ENCODE measurements at places on chromosomes 6 and 20.

DNA sequence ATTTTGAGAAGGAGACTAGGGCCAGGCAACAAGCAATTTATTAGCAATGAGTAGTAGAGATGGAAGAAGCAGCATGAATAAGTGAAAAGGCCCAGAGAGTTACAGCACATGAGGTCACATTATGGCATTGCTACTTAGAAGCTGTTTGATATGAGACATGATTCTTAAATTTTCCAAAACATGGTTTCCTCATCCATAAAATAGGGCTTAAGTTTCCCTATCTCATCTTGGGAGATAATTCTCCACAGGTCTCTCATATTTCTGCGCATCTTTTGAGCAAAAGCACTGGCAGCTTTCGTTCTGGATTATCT is 656.1 kb downstream of the EPHA7 start:
- no peak for DNase-seq

GRCh38 chr20:22699396-22699795 is 115.0 kb upstream of the FOXA2 start:
- no peak for DNase-seq

DNA sequence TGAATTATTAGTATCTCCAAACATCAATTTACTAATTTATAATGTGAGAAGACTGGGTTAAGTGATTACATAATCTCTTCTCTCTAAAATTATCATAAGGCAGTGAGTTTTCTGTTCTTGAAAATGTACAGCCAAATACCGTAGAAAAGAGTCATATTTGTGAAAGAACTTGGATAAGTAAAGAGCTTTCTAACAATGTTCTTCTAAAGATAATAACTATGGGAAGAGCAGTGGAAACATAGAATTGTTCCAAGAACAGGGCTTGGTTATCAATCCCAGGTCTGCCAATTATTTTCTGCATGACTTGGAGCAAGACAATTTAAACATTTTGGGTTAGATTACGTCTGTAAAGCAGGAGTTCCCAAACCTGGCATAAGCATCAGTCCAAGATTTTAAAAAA is 198.1 kb upstream of the SGK1 start:
- no peak for DNase-seq

GRCh38 chr6:101011186-101011585 is 130.1 kb upstream of the ASCC3 start:
- no peak for DNase-seq

DNA sequence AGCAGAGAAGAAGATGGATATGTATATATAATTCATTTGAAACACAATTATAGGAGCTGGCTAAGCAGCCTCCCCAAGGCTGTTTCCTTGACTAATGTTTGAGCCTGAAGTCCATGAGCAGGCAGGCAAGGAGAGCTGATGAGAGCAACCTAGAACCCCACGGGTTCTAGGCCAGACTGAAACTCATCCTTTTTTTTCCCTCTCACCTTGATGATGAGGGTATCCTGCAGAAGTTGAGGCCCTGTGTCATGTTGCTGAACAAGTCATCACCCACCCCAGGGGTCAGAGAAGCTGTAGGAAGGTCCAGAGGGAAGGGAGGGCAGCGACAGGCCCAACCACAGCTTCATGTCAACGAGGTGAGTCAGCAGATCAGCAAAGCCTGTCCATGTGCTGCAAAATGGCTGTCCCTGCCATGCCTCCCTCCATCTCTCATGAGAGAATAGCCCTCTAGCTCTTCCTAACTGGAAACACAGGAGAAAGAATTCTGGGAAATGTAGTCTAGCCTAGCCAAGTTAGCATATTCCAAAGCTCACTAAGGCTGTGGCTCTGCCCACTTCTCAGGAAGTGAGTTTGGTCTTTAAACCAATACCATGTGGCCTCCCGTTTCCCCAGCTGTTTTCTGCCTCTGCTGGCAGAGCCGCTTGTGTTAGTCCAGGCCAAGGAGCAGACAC is 91.3 kb upstream of the DTNBP1 start:
- DNase-seq, result no peak

GRCh38 chr6:107601406-107601805 is 111.5 kb downstream of the SOBP start:
- DNase-seq, result no peak

- DNase-seq, result no peak
Observed at GRCh38 chr20:34539756-34540155, 18.8 kb upstream of the MAP1LC3A start.

- DNase-seq, result no peak
Observed at GRCh38 chr6:25008707-25009392, 73.1 kb upstream of the RIPOR2 start.

- DNase-seq, result peak; percentile 79
Observed at GRCh38 chr20:50286609-50287008, 96.0 kb downstream of the CEBPB start.

DNA sequence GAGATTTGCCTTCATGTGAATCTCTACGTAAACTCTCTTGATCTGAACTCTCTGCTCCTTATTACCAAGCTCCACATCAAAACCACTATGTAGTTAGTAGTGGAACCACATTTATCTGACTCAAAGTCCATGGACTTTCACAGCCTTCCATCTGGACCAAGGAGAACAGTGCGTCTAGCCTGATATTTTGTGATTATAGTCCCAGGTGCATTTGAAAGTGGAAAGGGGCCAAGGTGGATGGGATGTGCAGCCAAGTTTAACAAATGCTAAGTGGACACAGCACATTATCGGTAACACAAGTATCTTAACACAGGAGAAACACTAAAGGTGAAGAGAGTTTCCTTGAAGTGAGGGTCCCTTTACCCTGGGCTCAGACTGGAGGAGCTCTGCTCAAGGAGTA is 281.2 kb upstream of the SGK1 start:
- no peak for DNase-seq

DNA sequence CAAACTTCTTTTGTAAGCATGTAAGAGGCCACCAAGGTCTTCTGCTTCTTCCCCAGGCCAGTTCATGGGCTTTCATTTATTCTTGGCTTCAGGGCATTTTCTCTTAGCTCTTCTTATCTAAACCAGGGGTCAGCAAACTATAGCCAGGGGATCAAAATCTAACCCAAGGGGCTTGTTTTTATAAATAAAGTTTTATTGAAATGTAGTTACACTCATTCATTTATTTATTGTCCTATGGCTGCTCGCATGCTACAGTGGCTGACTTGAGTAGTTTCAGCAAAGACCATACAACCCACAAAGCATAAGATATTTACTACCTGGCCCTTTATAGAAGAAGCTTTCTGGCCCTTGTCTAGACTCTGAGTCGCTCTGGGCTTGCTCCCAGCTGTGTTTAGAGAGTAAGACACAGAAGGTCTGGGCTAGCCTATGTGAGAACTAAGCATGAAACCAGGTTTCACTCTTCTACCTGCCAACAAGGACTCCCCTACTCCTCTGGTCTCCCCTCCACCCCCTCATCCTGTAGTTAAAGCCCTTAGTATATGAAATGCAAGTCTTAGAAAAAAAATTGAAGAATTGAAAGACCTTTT is 43.2 kb downstream of the KHDC1L start:
- DNase-seq, result no peak

GRCh38 chr6:16338577-16339264 is 100.3 kb downstream of the GMPR start:
- DNase-seq, result no peak

- no peak for DNase-seq
Observed at GRCh38 chr6:55666037-55666436, 87.0 kb upstream of the HMGCLL1 start.

DNA sequence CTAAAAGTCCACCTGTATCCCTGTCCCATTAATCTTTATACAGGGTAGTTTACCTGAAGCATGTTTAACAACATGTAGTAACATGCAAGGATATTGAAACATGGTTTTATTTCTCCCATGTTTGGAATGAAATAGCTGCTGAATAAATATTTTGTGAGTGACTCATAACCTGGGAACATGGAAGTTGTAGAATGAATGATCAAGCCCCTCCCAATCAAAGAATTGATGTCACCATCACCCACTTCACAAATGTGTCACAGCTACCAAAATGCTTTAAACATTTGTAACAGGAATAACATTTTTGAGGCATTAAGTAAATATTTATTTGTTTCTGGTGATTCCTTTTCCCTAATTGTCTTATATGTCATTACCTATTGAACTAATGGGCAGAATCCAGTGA is 58.9 kb upstream of the TNFAIP3 start:
- no peak for DNase-seq

GRCh38 chr6:128883906-128884305 is 968 bp downstream of the LAMA2 start:
- no peak for DNase-seq

DNA sequence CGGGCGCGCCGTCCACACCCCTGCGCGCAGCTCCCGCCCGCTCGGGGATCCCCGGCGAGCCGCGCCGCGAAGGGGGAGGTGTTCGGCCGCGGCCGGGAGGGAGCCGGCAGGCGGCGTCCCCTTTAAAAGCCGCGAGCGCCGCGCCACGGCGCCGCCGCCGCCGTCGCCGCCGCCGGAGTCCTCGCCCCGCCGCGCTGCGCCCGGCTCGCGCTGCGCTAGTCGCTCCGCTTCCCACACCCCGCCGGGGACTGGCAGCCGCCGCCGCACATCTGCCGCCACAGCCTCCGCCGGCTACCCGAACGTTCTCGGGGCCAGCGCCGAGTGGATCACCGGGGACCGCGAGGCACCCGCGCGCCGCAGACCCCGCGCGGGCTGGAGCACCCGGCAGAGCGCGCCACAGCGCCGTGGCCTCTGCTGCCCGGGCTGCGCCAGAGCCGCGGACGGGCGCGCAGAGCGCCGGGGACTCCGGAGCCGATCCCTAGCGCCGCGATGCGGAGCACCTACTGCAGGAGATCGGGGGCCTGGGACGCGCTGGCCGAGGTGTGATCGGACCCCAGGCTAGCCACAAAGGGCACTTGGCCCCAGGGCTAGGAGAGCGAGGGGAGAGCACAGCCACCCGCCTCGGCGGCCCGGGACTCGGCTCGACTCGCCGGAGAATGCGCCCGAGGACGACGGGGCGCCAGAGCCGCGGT is at the start of gene BMP2:
Gene BMP2, plus strand, starts transcription at position 151 of the 692 bp plus-strand sequence. CDS start 2,441 bp downstream, outside the sequence.
- DNase-seq, result peak; percentile 70

GRCh38 chr6:28988536-28989311 is 16.4 kb downstream of the ZNF311 start:
- DNase-seq, result peak; percentile 68

DNA sequence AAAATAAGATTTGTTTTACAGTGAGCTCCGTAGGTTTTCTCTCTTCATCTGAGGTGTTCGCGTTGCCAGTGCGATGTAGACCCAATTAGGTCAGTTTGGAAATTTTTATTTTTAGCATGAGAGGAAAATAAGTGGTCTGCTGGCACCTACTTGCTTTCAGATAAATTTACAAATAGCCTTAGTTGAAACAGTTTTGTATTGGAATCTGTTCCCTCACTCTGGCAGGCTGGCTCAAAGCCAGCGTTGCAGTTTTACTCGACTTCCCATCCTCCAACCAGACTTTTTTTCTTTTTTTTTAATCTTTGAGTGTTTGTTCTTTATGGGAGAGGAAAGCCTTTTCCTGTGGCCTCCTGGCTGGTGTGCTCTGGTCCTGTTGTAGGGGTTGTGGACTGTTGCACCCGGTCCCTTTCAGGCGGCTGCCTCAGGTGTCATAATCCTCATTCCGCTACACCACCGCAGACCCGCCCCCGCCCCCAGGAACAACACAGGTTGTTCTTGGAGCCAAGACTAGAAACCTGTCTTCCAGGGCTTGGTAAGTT is 46.7 kb downstream of the TIAM2 start:
- DNase-seq, result no peak

DNA sequence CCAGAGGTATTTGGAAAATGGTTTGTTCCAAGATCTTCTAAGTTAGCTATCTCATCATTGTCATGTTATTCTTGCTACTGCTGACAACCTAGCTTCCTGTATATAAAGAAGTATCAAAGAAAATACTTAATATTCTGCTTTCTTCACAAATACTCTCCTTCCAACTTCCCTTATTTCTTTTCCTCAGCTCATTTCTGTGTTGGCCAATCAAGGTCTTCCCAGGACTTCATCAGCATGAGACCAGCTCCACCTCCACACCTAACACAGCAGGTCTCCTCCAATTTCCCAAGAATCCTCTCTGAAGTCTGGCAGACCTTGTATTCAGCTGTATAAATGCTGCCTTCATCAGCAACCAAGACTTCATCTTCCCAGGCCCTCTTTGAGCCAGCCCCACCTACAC is 538.6 kb upstream of the JARID2 start:
- no peak for DNase-seq

- DNase-seq, result no peak
Observed at GRCh38 chr20:31781945-31782344, 37.2 kb upstream of the MYLK2 start.

DNA sequence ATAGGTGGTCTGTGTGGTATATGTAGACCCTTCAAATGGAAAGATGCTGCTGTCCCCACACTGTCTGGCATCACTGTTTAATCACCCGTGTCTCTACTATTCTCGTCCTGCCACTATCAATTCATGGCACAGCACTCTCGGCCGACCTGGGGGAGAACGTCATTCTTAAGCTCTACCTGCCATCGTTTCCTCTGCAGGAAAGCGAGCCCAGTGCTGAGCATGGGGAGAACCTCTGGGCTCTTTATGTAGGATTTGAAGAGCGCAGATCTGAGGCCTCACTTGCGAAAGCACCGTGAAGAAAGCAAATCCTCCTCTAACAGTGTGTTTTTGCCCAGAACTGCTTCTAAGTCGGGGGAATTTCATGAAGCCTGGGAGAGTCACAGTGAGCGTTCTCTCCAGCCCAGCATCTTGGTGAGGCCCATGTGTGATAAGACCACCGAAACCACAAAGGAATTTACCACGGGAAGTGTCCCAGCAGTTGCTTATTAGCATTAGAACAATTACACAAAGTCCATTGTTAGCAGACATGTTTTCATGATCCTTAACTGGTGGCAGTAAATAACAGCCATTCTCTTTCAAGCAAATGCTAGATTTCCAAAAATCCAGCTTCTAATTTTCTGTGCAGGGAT is 124.3 kb downstream of the SCML4 start:
- DNase-seq, result no peak

- no peak for DNase-seq
Observed at GRCh38 chr20:48632825-48633619, 194.8 kb downstream of the PREX1 start.

DNA sequence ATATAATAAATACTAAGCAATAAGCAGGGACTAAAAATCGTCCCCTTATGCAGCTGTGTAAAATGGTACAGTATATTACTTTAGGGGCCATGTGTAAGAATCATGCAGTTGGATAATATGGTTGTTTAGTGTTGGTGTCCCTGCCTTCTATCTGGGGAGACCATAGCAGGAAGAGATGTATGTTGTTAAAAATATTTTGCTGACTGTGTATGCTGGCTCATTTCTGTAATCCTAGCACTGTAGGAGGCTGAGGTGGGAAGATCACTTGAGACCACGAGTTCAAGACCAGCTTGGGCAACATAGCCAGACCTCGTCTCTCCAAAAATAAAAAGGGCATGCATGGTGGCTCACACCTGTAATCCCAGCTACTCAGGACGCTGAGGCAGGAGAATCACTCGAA is 5.6 kb downstream of the PANK2 start:
- no peak for DNase-seq

DNA sequence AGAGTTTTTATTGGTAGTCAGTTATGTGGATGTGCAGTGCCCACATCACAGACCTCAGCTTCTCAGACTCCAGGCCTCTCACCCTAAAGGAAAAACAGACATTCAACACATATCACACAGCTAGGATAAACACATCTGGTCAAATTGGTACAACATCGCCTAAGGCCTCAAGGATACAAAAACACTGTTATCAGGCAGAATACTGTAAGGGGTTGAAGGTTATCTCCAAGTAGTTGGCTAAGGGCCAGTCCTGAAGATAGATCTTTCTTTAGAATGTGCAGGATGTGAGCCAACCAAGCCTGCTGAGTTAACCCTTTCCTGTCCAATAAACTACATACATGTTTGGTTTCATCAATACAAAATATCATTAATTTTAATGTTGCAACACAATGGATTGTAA is 308.4 kb upstream of the GJE1 start:
- DNase-seq, result no peak

GRCh38 chr20:4100679-4101078 is 85.3 kb upstream of the RNF24 start:
- DNase-seq, result no peak
